ENCODE measurements at places on chromosomes 7 and 10.

- DNase-seq: no peak
Observed at GRCh38 chr7:37832194-37832593, 16.2 kb upstream of the NME8 start.

DNA sequence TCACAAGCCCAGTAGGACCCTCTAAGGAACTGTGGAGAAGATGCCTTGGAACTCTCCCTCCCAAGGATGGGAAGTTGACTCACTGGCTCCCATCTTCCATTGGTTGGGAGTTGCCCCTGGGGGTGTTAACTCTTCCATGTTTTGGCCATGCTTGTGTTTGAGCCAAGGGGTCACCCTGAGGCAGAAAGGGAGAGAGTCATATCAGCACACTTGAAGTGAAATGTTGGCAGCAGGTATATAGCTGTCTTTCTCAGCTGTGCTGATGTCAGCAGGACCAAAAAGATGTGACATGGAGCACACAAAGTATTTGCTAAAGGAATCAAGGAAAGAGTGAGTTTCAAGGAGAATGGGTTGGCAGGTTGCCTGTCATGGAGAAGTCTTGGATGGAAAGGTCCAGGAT is 359.4 kb downstream of the RPS24 start:
- no peak for DNase-seq

DNA sequence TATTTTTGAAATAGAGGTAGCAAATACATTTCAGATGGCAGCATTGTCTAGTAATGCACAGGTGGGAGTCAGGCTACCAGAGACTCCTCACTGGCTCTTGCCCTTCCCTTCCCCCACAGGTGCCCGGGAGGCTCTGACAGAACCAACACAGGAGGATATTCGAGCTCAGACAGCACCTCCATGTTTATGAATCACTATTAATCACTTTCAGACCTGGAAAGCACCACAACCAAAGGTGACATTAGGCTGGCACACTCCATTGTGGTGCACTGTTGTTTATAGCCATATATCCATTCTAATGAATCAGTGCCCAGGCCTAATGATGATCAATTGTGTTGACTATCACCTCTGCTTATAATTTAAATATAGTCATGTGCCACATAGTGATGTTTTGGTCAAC is 107.8 kb upstream of the NAMPT start:
- DNase-seq: no peak

- DNase-seq: no peak
Observed at GRCh38 chr7:31933481-31933880, 136.7 kb downstream of the PDE1C start.

DNA sequence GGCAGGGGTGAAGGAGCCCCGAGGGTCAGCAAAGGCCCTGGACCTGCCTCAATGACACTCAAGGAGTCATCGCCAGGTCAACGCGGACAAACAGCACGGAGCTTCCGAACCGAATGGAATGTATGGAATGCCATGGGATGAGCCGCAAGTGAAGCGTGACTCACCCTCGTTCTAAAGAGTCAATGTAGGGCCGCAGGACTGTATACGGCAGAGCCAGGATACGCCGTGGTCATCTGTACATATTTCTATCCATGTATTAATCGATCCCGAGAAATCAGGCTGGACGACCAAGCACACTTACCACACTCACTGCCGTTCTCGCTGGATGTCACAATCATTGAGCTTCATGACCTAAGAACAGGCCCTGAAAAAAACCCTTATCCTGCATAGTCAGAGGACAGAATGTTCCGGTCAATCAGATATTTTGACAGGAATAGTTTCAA is 4.3 kb downstream of the SNX8 start:
- no peak for DNase-seq

DNA sequence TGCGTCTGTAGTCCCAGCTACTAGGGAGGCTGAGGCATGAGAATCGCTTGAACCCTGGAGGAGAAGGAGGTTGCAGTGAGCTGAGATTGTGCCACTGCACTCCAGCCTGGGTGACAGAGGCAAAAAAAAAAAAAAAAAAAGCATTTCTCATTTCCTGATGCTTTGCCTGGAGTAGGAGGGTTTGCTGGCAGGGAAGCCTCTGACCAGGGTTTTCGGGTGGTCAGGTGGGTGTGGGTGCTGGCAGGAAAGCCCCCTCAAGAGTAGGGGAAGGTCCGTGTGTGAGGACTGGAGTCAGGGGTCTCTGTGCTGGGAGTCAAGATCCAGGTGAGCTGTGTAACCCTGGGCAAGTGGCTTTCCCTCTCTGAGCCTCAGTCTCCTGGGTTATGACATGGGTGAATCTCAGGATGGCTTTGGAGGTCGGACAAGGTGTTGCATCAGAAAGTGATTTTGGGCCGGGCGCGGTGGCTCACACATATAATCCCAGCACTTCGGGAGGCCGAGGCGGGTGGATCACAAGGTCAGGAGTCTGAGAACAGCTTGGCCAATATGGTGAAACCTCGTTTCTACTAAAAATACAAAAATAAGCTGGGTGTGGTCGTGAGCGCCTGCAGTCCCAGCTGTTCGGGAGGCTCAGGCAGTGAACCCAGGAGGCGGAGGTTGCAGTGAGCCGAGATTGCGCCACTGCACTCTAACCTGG is 3.2 kb downstream of the AMZ1 start:
- no peak for DNase-seq

- no peak for DNase-seq
Observed at GRCh38 chr7:7535691-7536090, at the start of gene COL28A1. Gene COL28A1 (minus strand): TSS chr7:7535873. CDS start chr7:7532875, 2,998 bp downstream.

- DNase-seq: no peak
Observed at GRCh38 chr10:24553051-24553612, 170.6 kb downstream of the ARHGAP21 start.

DNA sequence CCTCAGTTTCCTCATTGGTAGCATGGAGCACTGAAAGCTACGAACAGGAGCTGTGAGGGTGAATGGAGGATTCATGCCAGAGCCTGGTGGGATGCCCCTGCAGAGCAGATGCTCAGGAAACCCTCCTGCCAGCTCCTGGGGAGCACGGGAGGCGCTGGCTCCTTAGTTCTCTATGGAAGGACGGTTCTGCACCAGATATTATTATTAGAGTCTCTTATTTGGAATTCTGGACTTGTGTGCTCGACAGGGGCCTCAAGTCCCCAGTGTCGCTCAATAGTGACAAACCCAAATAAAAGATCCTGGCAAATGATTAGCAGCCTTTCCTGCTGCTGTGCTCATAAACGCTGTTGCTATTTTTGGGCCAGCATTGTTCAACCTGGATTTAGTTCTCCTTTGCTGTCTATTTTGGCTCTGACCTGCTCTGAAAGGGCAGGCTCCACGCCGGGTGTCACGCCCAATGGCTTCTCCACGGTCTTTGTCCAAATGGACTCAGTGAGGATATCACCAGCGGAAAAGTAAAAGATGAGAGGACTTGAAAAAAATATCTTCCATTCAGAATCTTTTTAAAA is 23.0 kb upstream of the KLF6 start:
- no peak for DNase-seq

GRCh38 chr10:3980660-3981059 is 195.7 kb upstream of the KLF6 start:
- no peak for DNase-seq

GRCh38 chr7:507623-508300 is 11.9 kb downstream of the PDGFA start:
- DNase-seq: no peak

- no peak for DNase-seq
Observed at GRCh38 chr10:8224591-8224990, 170.1 kb downstream of the GATA3 start.

- DNase-seq: no peak
Observed at GRCh38 chr10:28743576-28743975, 66.3 kb downstream of the BAMBI start.

DNA sequence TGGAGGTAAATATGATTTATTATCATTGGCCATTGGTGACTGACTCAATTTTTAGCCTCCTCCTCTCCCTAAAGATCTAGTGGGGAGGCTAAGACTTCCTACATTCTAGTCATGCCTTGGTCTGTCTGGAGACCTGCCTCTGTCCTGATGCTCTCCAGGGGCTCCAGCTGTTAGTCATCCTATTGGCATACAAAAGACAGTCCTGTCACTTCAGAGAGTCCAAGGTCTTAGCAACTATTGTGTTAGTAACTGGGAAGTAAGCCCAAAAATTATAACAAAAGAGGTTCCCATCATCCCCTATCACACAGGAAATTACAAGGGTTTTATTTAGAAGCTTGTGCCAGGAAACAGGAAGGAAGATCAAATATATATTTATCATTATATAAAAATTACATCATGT is 400.6 kb upstream of the VSTM2A start:
- DNase-seq: no peak

DNA sequence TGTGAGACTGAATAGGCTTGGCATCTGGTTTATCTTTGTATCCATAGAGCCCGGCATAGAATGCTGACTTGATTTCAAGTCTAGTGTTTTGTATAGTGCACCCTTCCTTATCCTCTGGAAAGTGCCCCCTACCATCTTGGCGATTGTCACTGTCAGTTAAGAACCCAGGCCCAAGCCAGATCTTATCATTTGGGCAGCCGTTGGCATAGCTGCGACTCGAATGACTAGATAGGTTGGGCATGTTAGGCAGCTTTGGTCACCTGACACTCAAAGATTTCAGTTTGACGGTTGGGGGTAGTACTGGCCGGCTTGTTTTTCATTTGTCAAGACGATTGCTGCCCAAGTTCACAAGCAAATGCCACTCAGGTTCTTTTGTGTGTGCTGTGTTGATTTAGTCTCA is 6.6 kb downstream of the NIPSNAP2 start:
- no peak for DNase-seq

DNA sequence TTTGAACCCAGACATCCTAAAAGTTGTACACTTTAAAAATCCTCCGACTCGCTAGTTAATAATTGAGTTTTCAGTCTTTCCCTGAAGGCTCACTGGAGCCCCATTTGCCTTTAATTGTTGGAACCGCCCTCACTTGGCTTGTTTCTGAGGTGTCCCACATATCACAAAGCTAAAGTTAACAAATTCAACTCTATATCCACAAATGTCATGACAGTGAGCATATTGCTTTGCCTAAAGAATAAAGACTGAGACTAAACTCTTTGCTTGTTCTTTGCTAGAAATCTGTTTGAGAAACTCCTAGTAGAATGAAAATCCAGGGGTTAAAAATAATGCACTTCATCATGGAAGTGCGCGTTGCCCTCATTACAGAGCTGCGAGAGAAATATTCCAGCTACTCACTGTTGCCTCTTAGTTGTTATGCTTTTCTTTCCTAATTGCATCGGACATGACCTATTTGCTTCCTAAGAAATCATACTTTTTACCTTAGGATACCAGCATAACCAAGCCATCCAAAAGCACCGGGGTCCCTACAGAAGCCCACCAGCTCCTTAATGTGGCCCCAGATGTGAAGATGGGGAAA is 752 bp downstream of the THSD7A start:
- DNase-seq: no peak

- DNase-seq: no peak
Observed at GRCh38 chr7:55641811-55642210, 69.5 kb upstream of the VOPP1 start.

GRCh38 chr7:6020371-6021286 is 10.5 kb upstream of the ANKRD61 start:
- DNase-seq: no peak

DNA sequence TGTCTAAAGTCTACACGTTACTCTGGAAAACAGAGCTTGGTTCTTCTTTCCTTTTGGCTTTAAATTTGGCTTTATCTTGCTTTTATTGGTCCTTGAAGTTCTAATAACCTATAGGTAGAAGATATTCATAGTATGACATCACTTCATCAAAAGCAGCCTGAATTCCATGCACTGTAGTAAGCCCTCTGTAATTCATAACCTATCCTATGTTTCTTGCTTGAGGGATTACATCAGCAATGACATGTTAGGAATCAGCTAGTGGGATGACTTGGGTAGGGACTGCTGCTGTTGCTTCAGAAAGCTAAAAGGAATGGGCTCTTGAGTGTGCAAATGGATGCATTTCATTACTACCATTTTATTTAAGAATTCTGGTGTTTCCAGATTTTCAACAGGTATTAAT is 184.9 kb downstream of the PTEN start:
- DNase-seq: no peak

- DNase-seq: no peak
Observed at GRCh38 chr7:65409363-65409762, 35.7 kb downstream of the ZNF92 start.

DNA sequence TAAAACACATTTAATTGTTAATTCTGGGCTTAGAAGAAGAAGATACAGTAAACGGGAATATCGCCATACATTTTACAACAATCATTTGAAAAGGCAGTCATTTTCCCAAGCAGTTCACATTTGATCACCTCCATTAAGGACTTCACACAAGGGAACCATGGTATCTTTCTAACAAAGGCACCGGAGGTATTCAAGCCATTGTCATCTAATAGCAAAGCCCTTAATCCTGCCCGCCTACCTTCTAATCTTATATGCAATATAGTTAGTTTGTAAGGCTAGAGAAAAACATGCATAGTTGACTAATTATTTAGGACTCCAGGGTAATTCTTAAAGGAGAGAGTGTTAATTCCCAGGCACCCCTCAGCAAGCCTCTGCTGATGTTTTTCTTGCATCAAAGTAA is 83.1 kb downstream of the MRPL32 start:
- DNase-seq: no peak
